ENCODE measurements at places on chromosomes 7 and 10.
A peak's percentile ranks its signal among the peaks of the same experiment; 100 is the strongest.

- DNase-seq: no peak
These were observed 312.7 kb upstream of the SP8 start for GRCh38 chr7:21099432-21099831.

DNA sequence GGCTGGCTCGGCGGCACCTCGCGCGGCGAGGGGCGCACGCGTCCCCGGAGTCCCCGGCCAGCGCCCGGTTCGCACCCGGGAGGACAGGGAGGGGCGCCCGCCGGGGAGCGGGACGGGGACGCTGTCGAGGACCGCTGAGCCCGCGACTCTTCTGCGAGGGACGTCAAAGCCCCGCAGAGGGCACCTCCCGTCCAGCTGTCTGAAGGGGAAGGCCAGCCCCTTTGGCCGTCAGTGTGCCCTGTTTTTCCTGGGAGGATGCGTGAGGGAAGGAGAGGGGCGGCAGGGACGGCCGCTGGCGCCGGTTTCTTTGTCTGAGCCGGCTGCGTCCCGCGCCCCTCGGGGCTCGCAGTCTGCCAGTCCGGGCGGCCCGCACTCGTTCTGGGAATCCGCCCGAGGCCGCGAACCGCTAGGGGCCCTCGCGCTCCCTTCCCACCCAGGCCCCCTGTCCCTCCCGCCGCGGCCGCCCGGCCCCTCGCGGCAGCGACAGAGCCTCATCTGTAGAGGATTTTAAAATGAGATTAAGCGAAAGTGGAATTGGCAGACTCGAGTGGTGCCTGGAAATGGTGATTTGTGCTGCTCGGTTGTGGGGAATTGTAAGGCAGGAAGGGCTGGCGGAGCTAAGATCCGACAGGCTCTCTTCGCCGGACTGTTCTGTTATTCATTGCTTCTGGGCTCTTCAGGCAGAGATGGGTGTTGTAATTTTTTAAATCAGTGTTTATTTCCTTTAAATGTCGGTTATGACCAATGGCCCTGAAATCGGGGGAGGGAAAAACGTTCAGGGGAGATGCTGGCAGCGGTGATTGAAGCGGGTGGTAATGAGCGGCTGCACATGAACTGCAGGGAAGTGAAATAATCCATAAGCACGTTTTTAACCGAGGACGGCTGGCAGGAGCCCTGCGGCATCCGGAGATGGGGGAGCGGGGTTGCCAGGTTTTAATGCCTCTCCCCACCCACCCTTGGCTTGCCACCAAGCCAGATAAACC is 618 bp upstream of the RELN start:
- DNase-seq: no peak

DNA sequence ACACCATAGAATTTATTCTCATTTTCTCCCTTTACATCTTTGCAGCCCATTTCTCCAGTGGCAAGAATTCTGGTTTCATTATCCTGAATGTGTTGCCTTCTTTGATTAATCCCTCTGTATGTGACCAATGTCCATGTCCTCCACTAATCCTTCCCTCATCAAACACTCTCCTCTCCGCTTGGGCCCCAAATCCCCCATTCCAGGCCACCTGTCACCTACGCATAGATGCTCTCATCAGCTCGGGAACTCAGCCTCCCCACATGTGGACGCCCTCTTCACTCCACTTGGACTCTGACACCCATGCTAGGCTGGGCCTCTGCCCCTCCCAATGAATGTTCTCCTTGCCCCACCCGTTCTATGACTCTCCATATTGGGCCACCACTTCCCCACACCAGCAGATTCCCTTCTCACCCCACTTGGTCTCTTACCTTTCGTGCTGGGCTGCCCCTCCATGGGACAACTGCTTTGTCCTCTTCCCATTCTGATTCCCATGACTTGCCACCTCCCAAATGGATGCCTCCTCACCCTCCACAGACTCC is 18.7 kb upstream of the RBM20 start:
- DNase-seq: no peak

DNA sequence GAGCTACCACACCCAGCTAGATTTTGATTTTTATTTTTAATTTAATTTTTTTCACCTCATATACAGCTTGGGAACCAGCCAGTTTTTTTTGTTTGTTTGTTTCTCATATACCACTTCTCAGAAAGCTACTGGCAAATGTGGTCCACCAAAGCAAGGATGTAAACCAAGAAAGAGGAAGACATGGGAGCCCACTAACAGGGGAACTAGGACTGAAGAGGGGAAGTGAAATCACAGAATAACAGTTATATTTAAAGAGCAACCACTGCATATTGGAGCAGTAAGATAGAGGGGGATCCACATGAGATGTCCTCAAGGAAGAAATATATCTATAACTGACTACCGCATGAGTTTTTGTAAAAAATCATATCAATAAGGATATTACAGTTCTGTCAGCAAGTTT is 10.5 kb downstream of the CPVL start:
- DNase-seq: no peak

DNA sequence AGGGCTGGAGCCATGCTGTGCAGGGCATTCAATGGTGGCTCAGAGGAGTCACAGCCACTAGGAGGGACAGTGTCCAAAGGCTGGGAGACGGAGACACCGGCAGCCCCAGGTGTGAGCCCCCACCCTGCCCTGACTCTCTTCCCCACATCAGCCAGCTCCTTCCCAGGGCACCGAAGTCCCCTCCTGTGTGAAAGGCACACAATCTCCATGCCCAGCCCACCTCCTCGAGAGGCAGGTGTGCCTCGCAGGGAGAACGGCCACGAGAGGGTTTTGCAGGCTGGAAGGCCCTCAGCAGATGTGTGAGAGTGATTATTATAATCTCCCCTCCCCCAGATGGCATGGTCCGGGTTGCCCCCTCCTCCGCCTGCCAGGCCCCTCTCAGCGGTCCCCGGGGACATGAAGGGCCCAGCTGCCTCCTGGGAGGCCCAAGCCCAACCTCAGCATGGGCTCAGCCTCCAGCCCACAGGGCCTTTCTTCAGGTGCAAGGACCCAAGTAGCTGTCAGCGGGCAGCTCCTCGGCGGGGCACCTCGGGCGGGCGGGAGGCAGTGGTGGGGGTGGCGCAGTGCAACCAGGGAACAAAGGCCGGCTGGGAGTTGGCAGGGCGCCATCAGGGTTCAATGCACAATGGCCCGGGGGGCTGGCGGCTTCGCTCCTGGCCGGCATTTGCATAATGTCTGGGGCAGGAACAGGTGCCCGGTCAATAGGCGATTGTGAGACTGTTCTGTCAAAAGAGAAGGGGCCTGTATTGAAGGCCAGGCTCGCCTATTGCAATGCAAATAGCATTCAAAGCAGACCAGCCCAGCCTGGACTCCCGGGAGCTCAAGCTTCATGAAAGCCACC is 155.3 kb upstream of the ZMIZ1 start:
- DNase-seq: no peak

DNA sequence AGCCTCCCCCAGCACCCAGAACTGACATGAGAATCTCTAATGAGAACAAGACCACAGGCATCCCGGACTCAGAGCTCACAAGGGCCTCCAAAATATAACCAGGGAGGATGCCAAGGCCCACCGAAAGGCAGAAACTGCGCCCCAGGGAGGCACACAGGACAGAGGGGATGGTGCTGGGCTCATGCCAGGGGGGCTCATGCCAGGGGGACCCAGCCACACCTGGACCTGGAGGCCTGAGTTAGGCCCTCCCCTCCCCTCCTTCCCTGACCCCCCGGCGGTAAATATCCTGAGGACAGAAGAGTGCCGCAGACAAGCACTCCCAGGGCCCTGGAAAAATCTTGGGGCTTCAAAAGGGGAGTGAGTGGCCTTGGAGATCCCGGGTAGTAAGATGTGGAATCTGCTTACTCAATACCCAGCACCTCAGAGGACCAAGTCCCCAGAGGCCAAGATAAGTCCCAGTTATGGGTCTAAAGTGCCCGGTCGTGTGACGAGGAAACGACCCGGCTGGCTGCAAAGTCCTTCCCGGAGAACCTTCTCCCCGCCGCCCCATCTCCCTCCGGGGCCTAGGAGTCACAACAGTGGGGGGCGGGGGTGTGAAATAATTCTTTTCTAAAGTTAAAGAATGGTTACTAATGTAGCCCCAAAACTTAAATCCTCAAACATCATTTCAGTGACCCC is 11.9 kb downstream of the PDGFA start:
- no peak for DNase-seq

DNA sequence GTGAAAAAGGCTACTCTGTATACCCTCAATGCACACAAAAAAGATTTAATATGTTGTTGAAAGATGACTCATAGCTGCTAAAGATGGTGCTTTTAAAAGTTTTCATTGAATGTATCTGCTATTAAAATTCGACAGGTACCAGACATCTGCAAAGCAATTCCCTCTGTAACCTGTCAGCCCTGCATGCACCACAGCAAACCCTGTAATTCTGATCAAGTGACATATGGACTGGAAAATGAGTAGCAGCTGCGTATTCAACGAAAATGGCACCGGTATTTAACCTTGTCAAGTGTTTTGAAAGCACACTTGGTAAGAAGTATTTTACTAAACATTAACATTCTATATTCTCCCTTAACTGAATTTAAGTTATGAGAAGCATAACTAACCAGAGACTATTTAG is 58.2 kb upstream of the PTPRN2 start:
- DNase-seq: no peak

DNA sequence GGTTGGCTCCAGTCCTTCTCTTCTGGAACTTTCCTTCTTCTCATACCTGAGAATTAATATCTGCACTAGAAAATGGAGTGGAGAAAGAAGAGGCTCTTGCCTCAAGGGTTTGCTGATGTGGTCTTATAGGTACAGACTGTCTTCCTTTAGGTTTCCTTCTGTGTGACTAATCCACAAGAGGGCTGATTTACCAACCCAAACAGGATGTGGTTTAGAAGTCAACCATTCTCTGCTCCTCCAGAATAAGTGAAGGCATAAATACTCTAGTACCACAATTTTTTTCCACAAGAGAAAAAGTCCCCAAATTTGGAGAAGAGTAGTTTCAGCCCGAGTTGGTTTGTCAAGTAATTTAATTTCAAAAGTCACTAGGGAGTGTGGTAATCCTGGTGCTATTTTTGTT is 85.8 kb downstream of the NRP1 start:
- peak; percentile 40 for DNase-seq

GRCh38 chr10:92573091-92573797 is 649 bp downstream of the IDE start:
- DNase-seq: peak; percentile 33

DNA sequence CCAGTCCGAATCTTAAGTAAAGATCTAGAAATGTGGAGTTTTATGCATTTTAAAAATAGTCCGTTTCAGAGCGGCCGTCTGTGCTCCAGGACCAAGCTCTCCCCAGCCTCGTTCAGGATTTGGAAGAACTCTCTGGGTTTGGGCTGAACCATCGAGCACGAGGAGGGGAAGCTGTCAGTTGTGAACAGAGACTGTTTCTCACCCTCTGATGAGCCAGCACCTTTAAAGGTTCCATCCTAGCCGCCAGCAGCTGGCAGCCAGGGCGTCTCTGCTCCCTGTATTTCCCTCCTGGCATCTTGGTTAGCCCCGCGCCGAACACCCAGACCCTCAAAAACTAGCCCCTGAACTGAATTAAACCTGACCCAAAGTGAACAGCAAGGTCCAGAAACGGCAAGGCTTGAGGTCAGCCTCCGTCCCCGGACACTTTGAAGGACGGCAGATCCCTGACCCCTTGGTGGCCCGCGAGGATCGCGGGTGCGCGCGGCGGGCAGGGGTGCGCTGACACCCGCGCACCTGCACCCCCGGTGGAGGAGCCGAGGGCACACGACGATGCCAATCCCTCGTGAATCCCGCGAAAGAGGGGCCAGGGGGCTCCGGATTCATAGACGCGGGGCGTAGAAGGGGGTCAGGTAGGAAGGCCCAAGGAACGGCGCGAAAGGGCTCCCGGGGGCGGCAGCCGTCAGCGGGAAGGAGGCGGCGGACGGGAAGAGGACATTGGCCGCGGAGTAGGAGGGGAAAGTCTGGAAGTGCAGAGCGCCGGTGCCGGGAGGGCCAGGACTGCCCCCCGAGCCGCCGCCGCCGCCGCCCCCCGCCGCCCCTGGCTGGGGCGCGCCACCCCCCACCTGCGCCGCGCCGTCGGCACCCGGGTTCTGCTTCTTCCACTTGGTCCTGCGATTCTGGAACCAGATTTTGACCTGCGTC is 2.7 kb downstream of the NKX1-2 start:
- DNase-seq: no peak

Measured in activated CD4-positive, alpha-beta T cell treated with anti-CD3 and anti-CD28 coated beads for 4 hours (primary cell).